ENCODE measurements at places on chromosomes 1 and 21.
A peak's percentile ranks its signal among the peaks of the same experiment; 100 is the strongest.

GRCh38 chr1:6864166-6864565 lies 78.9 kb downstream of the CAMTA1 start:
- no peak for DNase-seq

GRCh38 chr1:239212811-239213220 lies 173.6 kb upstream of the CHRM3 start:
- DNase-seq = no peak

- no peak for DNase-seq
Measured at GRCh38 chr1:234768569-234769283, 158.7 kb upstream of the IRF2BP2 start.

- no peak for DNase-seq
Measured at GRCh38 chr1:66265796-66266195, 268.2 kb upstream of the SGIP1 start.

DNA sequence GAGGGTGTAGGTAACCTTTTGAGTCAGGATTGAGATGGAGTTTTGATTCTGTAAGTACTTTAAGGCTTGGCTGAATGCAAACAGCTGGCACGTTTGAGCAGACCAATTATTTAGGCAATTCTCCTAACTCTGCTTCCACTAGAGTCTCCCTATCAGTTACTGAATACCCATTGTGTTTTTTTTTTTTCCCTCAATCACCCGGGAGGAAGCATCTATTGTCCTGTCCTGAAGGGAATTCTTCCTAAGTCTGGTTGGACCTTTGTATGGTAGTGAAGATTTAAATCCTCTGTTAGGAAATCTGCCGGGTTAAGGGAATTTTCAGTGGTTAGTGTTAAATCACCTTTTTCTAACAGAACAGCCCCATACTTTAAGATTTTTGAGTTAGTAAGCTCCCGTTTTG lies 571.2 kb upstream of the USP24 start:
- no peak for DNase-seq

GRCh38 chr1:108646648-108647269 lies 14.1 kb downstream of the HENMT1 start:
- peak; percentile 24 for DNase-seq

DNA sequence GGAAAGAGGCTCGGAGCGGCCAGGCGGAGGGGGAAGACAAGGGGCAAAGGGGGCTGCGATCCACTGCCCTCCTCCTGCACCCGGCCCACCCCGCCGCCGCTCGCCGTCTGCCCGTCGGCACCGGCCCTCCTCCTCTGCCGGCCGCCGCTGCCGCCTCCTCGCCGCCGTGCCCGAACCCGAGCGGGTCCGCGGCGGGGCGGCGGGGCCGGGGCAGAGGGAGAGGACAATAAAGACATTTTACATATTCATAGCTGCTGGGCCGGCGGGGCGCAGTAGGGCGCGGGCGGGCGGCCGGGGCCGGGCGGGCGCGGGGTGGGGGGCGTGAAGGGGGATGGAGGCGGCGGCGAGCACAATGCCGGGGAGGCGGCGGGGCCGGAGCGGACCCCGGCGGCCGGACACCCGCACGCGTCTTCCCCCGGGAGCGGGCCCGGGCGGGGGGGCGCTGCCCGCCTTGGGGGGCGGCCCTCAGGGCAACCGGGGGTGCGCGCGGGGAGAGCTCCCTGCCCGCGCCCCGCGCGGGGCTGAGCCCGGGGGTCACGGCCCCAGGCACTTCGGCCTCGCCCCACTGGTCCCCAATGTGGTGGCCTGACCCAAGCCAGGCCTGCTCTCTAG lies 546 bp downstream of the POU2F1 start:
- DNase-seq = no peak

DNA sequence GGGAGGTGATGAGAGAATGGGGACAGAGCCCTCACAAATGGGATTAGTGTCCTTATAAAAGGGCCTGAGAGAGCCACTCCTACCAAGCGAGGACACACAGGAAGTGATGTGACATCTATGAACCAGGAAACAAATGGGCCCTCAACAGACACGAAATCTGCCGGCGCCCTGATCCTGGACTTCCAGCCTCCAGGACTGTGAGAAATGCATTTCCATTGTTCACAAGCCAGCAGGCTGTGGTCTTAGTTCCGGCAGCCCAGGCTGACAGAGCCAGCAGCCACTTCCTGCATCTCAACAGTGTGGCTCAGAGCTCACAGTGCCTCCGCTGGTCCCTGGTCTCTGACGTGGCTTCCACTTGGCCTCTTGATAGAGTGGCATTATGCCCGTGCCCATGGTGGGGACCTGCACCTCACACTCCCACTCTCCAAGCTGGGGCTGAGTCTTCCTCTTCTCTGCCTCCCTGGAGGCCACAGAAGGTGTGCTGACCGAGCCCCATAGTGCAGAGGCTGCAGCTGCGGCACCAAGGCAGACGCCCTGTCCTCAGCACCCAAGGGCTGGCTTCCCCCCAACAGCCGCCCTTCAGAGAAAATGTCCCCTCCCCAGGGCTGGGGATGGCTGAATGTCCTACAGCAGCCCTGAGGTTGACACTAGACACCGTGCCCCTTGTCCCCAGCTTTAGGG lies 44.9 kb downstream of the ACOT7 start:
- DNase-seq = peak; percentile 59

- DNase-seq = no peak
Measured at GRCh38 chr1:3114846-3115245, 45.8 kb downstream of the PRDM16 start.

DNA sequence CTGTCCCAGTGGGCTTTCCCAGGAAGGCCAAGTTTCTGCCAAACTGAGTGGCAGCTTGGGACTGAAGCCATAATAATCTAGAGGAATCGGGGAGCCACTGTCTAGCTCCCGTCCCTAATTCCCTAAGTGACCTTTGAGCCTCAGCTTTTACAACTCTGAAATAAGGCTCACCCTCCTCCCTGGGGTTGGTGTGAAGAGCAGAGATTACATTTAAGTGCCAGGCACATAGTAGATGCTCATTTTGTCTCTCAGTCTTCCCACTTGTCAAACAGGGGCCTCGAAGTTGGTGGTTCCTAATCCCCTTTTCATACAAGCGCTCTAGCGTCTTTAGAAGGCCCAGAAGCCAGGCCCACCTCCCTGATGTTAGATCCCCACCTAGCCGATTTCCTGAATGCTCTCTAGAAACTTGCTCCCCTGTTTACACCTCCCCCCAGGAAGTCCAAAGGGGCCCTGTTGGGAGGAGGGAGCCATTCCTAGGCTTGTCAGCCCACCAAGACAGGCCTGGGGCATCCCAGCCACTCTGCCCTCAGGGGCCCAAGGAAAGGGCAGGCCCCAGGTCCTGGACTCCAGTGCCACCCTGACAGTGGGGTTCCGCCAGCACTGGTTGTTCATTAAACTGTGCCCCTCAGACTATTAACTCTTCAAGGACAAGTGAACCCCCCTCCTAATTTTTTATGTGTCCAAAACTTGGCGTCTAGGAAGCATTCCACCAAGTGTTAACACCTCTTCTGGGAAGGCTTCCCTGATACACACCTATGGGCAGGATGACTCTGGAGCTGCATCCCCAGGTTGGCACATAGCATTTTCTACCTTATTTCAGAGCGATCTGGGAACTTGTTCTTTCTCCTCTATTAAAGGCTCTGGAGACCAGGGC lies 49.3 kb upstream of the ECE1 start:
- DNase-seq = no peak

DNA sequence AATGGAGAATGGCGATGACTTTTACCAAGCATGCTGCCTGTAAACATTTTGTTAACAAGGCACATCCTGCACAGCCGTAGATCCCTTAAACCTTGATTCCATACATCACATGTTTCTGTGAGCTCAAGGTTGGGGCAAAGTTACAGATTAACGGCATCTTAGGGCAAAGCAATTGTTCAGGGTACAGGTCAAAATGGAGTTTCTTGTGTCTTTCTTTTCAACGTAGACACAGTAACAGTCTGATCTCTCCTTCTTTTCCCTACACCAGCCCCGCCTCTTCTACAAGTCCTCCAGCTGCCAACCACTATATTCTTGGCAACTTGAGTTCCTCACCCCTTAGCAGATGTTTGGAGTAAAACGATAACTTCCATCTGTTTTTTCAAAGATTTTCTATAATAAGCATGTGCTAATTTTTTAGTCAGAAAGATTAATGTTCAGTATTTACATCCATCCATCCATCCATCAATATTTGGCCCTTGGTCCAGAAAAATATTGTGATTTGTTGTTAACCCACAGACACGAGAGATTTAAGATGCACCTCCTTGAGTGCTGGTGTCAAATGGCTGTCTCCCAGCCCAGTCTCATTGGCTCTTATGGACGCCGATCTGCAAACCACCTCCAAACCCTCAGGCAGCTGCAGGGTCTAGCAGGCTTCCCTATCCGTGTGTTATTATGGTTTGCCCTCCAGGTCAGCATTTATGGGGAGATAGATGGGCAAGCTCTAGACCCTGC lies 3.8 kb downstream of the DNALI1 start:
- no peak for DNase-seq

- DNase-seq = no peak
Measured at GRCh38 chr1:80217377-80217986, 1211.0 kb upstream of the ADGRL4 start.

DNA sequence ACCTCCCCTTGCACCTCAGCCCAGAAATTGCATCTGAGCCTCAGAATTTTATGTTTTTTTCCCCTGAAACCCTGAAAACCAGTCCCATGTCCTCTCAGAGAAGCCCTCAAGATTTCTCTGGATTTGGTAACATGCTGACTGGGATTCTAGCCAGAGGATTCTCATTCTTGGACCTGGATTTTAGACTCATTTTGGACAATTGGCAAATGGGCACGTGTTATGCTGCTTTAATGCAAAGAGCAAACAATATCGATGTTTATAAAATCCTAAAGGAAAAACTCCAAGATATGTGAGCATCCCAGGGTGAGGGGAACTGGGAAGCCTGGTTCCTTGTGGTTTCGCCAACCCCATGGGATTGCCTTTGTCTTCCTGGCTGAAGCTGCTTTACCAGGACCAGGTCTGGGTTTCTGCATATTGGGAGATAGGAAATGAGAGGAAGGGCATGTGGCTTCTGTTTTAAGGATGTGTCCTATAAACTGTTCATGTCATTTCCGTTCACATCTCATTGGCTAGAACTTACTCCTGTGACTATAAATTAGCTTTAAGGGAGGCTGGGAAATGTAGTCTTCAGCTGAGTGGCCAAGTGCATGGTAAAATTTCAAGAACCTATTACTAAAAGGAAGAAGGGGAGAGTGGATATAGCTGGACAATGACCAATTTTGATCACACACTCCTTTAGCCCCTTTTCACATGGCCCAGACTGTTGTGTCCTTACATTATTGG lies 27.2 kb upstream of the BCL10 start:
- no peak for DNase-seq

GRCh38 chr1:28535180-28535579 lies 17.7 kb upstream of the TRNAU1AP start:
- DNase-seq = no peak

- no peak for DNase-seq
Measured at GRCh38 chr1:198775606-198776005, 136.8 kb downstream of the PTPRC start.

DNA sequence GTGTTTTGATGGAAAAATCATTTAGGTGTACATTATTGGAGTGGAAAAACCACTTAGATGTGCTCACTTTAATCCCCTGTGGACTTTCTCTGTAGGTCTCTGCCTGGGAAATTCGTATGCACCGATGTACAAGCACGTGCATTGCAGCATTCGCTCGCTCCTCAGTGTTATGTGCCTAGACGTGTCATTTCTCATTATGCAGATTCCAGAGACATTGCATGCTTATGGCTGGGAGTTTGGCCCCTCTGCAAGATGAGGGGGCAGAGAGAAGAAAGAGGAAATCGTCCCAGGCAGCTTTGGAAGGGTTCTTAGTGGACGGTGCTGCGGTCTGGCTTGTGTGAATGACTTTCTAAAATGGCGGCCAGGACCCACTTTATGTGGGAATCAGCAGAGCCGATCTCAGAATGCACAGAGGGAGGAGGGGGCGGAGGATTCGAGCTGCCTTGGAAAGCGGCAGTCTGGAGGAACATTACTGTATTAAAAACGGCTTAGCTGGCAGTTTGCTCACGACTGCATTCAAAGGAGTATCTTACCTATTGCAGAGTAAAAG lies 2.3 kb downstream of the SPEN start:
- peak; percentile 12 for DNase-seq

DNA sequence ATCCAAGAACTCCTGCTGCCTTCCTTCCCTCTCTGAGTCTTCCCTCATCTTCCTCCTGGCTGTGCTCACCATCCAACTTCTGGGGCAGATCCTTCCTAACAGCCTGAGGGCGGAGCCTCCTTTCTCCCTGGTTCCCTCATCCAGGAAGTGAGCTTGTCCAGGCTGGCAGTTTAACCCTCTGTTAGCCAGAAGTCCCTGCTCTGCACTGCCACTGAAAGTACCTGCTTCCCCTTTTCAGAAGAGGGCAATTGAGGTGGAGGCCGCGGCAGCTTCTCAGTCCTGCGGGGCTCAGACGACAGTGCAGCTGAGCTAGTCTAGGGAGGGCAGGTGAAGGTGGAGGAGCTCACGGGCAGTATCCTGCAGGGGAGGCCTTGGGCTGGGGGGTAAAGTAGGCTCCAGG lies 149.1 kb downstream of the FCRL5 start:
- DNase-seq = no peak

DNA sequence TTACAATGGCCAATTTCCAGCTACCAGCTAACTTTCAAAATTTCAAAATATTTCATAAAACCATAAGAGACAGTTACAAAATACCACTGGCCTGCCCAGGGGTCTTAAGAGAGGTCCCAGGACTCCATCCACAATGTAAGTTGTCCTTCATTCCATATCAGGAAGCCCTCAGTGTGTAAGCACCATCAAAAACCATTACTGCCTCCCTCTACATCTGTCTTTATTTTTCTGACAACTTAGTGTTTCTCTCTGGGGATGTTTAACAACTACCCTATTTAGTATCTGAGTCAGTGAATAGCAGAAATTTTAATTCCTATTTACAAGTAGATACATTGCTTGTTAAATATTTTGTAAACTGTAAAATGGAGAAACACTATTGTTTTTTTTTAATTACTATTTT lies 339.3 kb upstream of the ADAMTS5 start:
- DNase-seq = no peak

DNA sequence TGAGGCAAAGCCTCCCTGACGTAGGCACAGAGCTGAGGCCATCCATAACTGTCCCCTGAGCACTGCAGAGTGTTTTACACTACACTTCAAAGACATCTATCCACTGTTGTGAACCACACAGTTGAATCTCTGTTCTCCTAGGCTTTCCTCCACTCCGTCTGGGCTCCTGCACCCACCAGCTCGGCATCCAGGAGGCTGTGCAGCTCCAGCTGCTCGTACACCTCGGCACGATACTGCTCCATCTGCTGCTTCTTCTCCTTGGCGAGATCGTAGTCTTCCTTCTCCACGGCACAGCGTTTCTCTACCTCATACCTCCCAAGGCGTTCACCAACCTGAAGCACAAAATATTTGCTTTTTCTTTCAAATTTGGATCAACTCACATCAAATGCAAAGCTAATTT lies 18.2 kb downstream of the CEP104 start:
- no peak for DNase-seq

- no peak for DNase-seq
Measured at GRCh38 chr1:78375996-78376395, 114.8 kb upstream of the PTGFR start.

- DNase-seq = no peak
Measured at GRCh38 chr1:94425821-94426484, 7.8 kb downstream of the ABCD3 start.

GRCh38 chr1:244209955-244210354 lies 158.9 kb downstream of the ZBTB18 start:
- no peak for DNase-seq

GRCh38 chr1:233364026-233364425 lies 36.5 kb downstream of the MAP3K21 start:
- DNase-seq = no peak

- DNase-seq = no peak
Measured at GRCh38 chr1:1073743-1074587, at the start of gene RNF223. TSS of gene RNF223 (minus strand) at chr1:1074306. CDS start at chr1:1072566, 1,740 bp downstream.

All from T-helper 2 cell (primary cell).